ENCODE measurements at places on chromosomes 1 and 21.
A peak's percentile ranks its signal among the peaks of the same experiment; 100 is the strongest.

- DNase-seq = no peak
Measured at GRCh38 chr1:4563586-4563985, 90.8 kb upstream of the AJAP1 start.

GRCh38 chr1:203126866-203127665 is 460 bp upstream of the ADORA1 start:
- no peak for DNase-seq

- peak; percentile 43 for DNase-seq
Measured at GRCh38 chr1:211603191-211603701, 24.3 kb upstream of the SLC30A1 start.

DNA sequence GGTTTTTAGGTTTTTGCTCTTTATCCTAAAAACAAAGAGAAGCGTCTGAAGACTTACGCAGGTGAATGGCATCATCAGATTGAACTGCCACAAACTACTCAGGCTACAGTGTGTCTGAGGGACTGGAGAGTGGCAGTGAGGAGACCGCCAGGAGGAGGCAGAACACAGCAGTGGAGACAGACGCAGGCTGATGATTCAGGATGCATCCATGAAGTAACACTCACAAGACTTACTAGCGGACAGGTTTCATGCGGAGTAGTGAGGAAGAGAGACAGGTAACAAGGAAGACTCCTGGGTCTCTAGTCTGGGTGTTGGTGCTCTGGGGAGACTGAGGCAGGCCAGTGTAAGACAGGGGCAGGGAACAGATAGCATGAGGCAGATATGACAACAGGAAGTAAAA is 5.7 kb downstream of the HSF2BP start:
- DNase-seq = no peak

DNA sequence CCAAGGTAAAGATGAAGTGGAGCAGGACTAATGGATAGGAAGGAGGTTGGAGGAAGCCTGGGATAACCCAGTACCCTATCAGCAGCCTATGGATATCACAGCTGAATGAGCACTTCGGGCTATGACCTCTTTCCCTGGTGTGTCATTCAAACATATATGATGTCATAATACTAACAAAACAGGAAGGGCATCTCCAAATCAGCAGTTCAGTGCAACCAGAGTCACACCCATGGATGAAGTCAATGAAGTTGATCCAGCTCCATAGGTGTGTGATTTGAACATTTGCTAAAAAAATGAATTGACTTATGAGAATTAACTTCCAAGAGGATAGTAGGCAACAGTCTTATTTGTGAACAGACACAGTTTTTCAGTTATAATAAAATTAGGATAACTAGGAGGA is 1.7 kb upstream of the C1orf116 start:
- no peak for DNase-seq

DNA sequence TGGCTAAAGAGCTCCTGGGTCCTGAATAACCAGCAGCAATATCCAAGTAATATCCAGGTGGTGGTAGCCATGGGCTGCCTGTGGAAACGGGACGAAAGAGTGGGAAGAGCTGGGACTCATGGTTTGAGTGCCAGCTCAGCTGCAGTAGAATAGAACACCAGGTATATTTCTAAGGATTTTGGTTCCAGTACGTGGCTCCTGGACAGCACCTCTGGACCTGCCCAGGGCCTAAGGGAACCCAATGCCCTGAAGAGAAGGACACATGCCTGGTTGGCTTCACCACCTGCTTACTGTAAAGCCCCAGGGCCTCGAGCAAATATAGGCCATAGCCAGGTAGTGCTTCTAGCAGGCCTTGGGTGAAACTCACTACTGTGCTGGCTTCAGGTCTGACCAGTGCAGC is 566.7 kb downstream of the KIF26B start:
- DNase-seq = no peak

DNA sequence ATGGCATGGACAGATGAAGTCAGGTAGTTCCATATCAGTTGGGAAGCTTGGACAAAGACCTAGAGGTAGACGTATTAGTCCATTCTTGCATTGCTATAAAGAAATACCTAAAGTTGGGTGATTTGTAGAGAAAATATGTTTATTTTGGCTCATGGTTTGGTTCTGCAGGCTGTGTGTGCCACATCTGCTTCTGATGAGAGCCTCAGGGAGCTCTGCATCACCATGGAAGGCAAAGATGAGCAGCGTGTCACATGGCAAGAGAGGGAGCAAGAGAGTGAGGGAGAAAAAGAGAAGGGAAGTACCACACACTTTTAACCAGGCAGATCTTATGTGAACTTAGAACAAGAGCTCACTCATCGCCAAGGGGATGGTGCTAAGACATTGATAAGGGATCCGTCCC is 9.0 kb downstream of the TSACC start:
- no peak for DNase-seq

GRCh38 chr1:57966340-57966739 is 542.5 kb upstream of the DAB1 start:
- DNase-seq = no peak

- DNase-seq = no peak
Measured at GRCh38 chr1:151809290-151809984, 4.2 kb upstream of the LINGO4 start.

- no peak for DNase-seq
Measured at GRCh38 chr1:53060579-53060978, 1.4 kb upstream of the PODN start.

GRCh38 chr1:229035054-229035747 is 235.7 kb upstream of the RAB4A start:
- no peak for DNase-seq

DNA sequence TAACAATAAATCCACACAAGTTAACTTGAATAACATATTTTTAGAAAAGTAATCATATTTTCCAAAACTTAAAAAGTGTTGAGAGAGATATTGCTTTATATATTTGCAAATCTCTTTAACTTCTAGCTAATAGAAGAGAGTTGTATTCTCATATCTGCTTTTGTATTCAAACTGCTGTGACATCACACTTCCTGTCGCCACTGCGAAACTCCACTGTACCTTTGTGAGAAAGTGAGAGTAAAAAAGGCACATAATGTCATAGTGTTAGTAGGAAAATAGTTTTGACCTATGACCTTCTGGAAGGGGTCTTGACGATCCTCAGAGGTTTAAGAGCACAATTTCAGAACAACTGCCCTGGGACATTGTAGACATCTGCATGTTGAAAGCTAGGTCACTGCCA is 21.6 kb downstream of the AK5 start:
- DNase-seq = no peak

- DNase-seq = peak; percentile 80
Measured at GRCh38 chr1:86502721-86503405, 34.1 kb downstream of the CLCA1 start.

- peak; percentile 40 for DNase-seq
Measured at GRCh38 chr1:220685879-220686278, 4.3 kb upstream of the C1orf115 start.

DNA sequence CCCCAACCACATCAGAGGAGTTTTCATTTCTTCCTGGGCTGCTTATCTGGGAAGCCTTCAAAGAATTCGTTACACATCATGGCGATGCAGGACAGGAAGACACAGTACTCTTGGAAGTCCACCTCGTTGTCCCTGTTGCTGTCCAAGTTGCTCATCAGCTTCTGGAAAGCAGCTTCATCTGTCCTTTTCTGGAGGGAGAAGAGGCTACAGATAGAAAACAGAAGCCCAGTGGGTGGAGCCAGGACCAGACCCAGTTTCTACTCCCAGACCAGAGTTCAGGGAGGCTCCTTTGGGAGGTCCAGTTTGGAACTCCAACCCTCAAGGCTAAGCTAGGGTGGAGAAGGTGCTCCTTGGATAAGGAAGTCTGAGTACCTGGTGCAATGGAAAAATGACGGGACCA is 1.9 kb downstream of the S100A4 start:
- no peak for DNase-seq

- DNase-seq = no peak
Measured at GRCh38 chr21:45588086-45588825, 46.0 kb upstream of the SLC19A1 start.

DNA sequence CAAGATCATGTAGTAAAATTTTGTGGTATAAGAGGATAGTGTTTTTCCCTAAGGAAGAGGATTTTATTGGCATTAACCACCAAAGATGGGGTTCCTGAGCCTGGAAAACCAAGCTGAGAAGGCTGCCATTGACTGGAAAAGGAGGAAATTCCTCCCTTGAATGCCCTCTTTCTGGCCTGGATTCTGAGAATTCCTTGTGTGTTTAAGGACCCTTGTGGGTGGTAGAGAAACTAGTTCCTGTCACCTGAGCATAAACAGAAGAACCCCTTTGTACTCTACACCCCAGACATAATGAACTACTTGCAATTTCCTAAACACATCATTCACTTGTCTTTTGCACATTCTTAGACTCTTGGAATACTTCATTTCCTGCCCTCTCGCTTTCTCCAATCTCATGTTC is 33.1 kb upstream of the CEP350 start:
- no peak for DNase-seq

GRCh38 chr1:192887426-192887825 is 78.6 kb downstream of the RGS2 start:
- no peak for DNase-seq

DNA sequence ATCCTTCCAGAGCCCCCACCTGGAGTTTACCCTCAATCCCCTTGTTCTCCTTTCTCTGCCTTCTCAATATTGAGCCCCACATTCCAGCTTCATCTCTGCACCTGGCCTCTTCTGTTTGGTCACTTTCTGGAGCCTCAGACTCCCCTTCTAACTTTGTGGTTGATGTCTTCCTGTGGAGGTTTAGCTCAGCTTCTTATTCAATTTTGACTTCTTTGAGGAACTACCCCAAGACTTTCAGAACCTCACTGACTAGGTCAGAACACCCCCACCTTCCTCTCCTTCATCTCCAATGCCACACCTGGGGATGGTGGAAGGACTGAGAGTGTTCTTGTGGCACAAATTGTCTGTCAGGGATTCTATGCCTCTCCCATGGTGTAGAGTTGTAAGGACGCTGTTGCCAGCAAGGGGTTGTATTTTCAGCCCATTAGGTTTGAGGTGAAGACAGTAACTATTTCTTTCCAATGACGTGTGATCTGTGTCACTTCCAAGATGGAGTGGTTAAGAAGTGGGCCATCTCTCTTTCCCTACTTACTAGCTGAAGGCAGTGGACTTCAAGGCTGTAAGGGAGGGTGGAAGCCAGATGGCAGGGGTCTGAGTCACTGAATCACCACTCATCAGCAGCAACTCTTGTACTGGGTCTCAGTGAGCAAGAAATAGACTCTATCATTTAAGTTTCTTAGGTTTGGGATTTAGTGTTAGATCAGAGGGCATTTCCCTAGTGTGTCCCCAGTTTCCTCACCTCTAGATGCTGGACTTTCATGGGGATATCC is 80.6 kb downstream of the PAPPA2 start:
- DNase-seq = no peak

DNA sequence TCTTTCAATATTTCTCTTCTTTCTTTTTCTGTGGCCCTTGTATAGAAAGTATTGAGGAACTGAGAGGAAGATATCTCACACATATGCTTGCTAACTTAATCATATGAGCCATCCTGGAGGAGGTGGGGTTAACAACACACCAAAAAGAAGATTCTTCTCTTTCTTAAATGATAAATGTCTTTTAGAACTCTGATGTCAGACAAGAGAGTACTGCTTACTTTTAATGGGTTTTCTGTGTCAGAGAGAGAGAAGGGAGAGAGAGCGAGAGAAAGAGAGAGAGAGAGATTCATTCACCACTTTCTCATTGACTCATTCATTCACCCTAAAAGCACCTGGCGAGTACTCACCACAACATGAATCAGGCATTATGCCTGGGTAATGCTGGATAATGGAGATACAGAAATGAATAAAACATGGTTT is 250.3 kb upstream of the SGIP1 start:
- DNase-seq = no peak

- no peak for DNase-seq
Measured at GRCh38 chr1:76961181-76961819, 94.0 kb downstream of the ST6GALNAC5 start.

DNA sequence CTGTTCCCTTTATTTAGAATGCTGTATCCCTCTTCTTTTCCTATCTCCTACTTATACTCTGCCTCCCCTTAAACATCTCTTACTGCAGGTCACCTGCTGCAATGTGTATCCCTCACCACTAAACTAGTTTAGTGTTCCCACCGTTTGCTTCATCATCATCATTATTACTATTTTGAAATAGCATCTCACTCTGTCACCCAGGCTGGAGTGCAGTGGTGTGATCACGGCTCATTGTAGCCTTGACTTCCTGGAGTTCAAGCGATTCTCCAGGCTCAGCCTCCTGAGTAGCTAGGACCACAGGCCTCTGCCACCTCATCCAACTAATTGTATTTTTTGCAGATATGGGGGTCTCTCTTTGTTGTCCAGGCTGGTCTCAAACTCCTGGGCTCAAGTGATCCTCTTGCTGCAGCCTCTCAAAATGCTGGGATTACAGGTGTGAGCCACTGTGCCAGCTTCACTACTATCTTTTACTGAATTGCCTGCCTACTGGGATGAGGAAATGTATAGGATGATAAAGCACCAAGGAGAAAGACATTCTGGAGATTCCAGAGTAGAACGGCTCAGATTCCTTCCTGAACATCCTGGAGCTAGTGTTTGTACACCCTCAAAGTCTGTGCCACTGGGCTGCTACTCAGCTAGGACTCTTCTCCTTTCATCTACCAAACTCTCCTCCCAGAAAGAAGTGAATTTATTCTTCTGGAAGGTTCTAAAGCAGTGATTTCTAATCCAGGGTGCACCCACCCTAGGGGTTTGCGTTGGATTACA is 8.6 kb upstream of the IFNAR1 start:
- DNase-seq = no peak

GRCh38 chr1:28135371-28136168 is 40.9 kb downstream of the PTAFR start:
- peak; percentile 24 for DNase-seq

GRCh38 chr1:59025201-59025600 is 241.4 kb upstream of the JUN start:
- no peak for DNase-seq
